Activated T-cell treated with anti-CD3 and anti-CD28 coated beads for 4 hours (primary cell): ENCODE measurements at places on chromosomes 13 and 19.
A peak's percentile ranks its signal among the peaks of the same experiment; 100 is the strongest.

DNA sequence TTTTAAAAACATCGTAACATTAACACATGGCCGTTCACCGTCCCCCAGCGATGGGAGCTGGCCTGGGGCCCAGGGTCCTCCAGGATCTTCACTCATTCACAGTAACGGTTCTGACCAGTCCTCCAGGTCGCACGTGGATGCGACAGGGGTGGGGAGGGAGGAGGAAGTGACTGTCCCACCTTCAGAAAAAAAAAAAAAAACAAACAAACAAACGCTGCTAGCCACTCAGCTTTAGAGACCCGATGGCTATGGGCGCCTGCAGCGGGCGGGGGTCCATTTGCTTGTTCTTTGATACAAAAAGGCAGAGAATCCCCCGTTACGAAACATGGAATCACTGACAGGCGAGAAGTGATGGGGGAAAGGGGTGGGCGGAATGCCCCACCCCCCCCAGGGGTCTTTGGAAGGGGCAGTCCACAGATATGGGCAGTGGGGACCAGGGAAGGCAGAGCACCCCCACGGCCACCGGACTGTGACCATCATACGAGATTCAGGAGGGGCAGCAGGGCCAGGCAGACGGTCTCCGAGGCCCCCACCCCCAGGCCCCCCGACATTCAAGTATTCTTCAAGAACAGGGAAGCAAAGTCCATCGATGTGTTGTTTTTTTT, 13.3 kb downstream of the MKNK2 start:
- DNase-seq = no peak

DNA sequence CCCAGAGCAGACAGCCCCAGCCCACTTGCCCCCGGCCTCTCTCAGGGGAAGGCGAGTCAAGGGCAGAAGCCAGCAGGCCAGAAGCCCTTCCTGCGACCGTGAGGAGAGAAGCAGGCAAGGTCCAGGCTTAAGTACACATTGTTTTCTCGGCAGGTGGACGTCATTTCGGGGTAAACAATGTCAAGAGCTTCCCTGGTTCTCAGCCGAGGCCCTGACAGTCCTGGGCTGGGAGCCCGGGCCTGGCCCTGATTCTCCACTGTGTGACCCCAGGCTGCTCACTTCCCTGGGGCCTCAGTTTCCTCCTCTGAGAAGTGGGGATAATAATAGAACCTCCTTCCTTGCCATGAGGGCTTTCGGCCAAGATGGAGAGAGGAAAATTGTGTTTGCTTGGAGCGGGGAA, 19.4 kb downstream of the PLVAP start:
- no peak for DNase-seq

GRCh38 chr19:44807652-44808462, 1.0 kb upstream of the BCAM start:
- no peak for DNase-seq

GRCh38 chr19:4547303-4548237, 7.7 kb upstream of the LRG1 start:
- no peak for DNase-seq

GRCh38 chr13:40116008-40116407, 460.5 kb downstream of the COG6 start:
- DNase-seq = no peak

GRCh38 chr13:80054806-80055205, 286.1 kb downstream of the SPRY2 start:
- DNase-seq = no peak

GRCh38 chr19:993361-993830, 6.8 kb upstream of the GRIN3B start:
- no peak for DNase-seq

DNA sequence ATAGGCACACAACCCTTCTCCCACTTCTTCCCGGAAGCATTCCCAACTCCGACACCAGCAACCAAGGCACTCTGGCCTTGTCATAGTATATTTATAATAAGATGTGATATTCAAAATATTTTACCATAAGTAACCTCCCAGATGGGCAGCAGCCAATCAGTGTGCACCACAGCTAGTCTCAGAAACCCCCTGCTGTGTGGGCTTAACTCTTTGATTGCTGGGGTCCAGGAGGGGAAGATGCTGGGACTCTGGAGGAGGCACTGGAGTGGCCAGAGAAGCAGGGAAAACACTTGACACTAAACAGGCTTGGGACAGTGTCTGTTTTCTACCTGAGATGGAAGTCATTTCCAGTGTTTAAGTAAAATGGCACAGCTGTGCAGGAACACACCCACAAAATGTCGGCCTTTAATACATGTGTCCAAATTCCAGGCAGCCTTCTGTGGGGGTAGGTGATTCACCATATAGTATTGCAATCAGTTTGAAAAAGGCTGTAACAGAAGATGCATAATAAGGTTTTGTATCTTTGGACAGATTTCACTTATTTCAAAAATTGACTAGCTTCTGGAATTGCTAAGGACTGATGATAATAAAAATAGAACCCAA, 100.7 kb downstream of the MBNL2 start:
- DNase-seq = no peak

- no peak for DNase-seq
Observed at GRCh38 chr13:111956261-111957151, 110.4 kb upstream of the SOX1 start.

GRCh38 chr13:26895081-26895807, 134.7 kb upstream of the GPR12 start:
- no peak for DNase-seq

DNA sequence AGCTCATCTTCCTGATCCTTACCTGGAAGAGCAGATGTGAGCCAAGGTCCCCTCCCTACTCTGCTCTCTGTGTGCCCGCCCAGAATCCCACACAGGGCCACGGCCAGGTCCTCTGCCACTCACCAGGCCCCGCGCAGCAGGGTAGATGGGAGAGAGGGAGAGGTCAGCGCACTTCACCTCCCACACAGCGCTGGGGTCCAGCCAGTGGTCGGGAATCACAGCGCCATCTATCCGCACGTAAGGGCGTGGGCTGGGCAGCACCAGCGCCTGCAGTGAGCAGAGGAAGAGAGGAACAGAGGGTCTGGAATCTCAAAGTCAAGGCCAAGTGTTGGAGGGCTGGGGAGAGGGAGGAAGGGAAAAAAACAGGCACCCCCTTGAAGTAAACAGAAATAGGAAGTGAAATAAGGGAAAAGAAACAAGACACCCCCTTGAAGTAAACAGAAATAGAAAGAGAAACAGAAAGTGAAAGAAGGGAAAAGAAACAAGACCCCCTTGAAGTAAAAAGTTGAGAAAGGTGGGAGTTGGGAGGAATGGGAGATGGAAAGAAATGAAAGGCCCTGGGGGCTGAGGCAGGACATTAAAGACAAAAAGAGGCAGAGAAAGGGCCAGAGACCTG, 7.0 kb upstream of the PLA2G4C start:
- no peak for DNase-seq

GRCh38 chr13:33678906-33679657, 138.9 kb upstream of the RFC3 start:
- DNase-seq = peak; percentile 52

- DNase-seq = no peak
Observed at GRCh38 chr13:24086642-24087041, 73.9 kb upstream of the SPATA13 start.

GRCh38 chr19:16285769-16286498, 38.7 kb upstream of the KLF2 start:
- DNase-seq = no peak

DNA sequence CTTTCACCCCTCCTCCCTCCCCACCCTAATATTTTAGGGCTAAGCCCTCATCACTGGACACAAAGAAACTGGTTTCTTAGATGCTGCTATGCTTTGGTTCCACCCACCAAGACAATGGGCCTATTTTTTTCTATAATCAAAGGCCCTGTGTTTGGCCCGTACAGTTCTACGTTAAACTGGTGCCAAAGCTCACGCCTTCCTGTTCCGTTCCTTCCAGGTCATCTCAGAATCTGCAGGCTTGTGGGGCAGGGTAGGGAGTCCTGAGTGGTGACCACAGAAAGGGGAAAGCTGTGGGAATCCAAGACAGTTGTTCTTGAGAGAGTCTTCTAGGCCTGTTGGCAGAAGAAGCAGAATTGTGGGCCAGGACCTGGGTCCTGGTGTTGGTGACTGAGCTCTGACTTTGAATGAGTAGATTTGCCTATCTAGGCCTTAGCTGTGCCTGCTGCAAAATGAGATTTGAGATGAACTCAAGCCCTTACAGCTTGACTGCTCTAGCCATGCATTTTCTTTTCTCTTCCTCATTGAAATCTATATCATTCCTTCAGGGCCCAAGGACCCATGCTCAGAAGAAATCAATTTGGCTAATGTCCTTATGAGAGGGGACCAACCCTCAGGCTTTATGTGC, 19.1 kb upstream of the CXCL17 start:
- no peak for DNase-seq

DNA sequence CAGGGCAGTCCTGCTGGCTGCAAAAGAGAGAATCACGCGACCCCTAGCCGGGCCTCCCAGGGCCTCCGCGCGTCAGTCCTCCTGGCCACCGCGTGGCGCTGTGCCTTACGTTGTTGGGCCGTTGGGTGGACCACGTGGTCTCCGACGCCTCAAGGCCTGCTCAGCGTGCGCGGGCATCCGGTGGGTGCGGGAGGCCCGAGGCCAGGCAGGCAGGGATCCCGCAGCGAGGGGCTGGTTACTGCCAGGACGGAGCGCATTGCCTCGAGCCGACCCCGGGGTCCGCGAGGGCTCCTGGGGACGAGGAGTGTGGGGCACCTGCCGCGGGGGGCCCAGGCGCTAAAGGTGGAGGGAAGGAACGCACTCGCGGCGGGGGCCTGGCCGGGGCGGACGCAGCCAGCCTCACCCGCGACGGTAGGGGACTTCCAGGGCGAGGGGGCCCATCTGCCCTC, at the start of gene TDRD12:
Gene TDRD12 (plus strand): TSS at position 157 of the 449 bp plus-strand sequence. CDS start 306 bp downstream, outside the sequence.
- DNase-seq = no peak

GRCh38 chr13:23876265-23876664, 12.9 kb downstream of the MIPEP start:
- no peak for DNase-seq

GRCh38 chr13:24668955-24669582, 11.1 kb upstream of the ATP12A start:
- no peak for DNase-seq
